ENCODE measurements at places on chromosomes 16 and 17.
A peak's percentile ranks its signal among the peaks of the same experiment; 100 is the strongest.

DNA sequence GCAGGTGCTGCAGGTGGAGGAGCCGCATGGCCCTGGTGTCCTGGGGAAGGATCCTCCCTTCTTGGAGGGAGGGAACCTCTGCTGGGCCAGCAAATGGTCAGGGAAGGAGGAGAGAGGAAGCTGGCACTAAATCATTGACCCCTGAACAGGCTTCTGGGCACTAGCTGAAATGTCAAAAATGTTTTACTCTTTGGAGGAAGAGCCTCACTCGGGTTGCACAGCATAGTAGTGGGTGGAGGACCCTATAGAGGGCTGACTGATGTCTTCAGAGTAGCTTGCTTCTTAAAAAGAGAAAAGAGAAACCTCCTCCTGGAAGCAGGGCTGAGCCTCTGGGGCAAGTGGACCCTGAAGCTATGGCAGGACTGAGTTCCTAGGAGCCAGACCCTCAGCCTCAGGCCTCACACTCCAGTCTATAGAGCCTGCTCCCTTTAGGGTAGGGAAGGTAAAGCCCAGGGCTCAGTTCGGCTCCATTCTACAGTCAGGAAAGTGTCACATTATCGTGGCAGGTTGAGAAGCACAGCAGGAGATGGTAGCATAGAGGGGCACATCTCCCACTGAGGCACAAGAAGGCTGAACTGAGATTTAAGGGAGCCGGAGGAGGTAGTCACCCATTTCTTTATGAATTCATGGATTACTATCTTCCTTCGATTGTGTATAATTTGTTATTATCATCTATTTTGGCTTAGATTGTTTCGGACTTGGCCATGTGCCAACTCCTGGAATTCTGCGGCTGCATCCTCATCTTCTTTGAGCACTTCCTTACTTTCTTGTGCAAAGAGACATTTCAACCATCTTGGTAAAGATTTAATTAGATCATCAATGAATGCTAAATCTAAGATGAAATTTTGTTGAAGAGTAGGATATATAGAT, 7.3 kb upstream of the CUEDC1 start:
- DNase-seq, result peak; percentile 15

DNA sequence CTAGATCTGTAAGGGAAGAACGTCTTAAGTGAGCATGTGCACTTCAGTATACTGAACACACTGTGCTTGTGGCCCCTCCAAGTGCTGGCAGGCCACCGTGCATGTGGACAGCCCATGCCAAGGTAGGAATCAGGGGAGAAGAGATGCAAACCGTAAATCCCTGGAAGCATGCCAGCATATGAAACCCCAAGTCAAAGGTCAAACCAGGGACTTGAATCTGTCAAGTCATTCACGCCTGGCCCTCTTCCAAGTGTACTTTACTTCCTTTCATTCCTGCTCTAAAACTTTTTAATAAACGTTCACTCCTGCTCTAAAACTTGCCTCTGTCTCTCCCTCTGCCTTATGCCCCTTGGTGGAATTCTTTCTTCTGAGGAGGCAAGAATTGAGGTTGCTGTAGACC, 2.8 kb upstream of the ATXN2L start:
- DNase-seq, result peak; percentile 60

DNA sequence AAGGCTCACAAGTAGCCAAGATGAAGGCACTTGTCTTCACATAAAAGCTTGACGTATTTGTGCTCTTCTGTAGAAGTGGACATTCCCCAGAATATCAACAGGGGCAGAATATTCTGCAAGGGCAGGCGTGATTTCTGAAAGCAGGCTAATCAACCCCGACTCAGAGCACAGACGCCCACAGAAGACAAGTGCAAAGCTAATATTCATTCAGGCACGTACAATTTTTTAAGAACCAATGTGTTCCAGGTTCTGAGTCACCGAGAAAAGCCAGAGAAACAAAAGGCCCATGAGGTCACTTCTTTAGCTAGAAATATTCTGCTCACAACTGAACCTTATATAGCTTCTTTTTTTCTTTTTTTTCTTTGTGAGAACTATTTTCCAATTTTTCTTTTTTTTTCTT, 121.6 kb downstream of the DNAH9 start:
- no peak for DNase-seq

- DNase-seq, result no peak
Measured at GRCh38 chr16:7343243-7343642, 10.6 kb downstream of the RBFOX1 start.

DNA sequence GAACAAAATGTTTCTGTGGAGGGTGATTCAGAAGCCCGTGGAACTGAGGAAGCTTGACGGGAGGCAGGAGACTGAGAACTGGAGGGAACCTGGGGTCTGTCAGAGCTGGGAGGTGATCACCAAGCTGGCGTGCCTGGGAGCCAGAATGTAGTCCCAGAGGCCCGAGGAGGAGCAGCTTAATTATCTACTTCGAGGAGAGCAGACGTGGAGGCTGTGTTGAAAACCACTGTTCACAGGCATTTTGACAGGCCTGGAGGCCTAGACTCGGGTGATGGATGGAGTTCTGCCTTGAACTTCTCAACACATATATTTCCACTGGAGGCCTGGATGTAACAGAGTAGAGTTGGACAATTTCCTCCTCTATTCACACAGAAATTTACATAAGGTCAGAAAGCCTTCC, 177.7 kb upstream of the SALL1 start:
- no peak for DNase-seq

- no peak for DNase-seq
Measured at GRCh38 chr16:20874088-20874581, 26.0 kb downstream of the DCUN1D3 start.
